Activated B cell treated with CpG ODN at 0.5 μM for 24 hours (primary cell): ENCODE measurements at places on chromosomes 16 and 17.

DNA sequence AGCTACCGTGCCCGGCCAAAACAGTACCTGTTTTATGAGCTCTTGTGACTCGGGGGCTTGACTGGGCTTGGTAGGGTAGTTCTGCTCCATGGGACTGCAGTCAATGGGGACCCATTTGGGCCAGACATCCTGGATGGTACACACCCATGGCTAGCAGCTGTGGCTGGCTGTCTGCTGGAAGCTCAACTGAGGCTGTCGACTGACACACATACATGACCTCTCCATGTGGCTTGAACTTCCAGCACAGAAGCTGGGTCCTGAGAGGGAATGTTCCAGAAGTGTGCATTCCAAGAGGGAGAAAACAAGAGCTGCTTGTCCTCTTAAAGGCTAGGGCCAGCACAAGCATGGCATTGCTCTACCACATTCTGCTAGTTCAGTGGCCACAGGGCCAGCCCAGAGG is 14.9 kb upstream of the NKD1 start:
- DNase-seq: no peak

- DNase-seq: no peak
Observed at GRCh38 chr16:85603203-85603755, 9.8 kb upstream of the GSE1 start.

DNA sequence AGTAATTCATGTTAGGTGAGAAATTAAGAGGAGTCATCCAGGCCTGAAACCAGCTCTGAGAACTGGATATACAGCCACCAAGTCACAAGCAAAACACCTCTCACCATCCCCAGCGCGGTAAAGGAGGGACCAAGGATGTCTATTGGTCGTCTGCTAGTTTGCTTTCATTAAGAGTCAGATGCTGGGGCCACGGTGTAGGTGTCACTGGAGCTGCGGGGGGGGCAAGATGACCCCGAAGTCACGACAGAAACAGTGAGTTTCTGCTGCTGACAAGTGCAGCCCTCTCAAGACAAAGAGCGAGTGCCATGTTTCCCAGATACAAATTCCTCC is 790 bp downstream of the NCBP3 start:
- DNase-seq: peak; percentile 25

GRCh38 chr17:78957128-78957527 is 22.6 kb downstream of the LGALS3BP start:
- no peak for DNase-seq

GRCh38 chr17:62057696-62058095 is 7.4 kb downstream of the MED13 start:
- DNase-seq: no peak

DNA sequence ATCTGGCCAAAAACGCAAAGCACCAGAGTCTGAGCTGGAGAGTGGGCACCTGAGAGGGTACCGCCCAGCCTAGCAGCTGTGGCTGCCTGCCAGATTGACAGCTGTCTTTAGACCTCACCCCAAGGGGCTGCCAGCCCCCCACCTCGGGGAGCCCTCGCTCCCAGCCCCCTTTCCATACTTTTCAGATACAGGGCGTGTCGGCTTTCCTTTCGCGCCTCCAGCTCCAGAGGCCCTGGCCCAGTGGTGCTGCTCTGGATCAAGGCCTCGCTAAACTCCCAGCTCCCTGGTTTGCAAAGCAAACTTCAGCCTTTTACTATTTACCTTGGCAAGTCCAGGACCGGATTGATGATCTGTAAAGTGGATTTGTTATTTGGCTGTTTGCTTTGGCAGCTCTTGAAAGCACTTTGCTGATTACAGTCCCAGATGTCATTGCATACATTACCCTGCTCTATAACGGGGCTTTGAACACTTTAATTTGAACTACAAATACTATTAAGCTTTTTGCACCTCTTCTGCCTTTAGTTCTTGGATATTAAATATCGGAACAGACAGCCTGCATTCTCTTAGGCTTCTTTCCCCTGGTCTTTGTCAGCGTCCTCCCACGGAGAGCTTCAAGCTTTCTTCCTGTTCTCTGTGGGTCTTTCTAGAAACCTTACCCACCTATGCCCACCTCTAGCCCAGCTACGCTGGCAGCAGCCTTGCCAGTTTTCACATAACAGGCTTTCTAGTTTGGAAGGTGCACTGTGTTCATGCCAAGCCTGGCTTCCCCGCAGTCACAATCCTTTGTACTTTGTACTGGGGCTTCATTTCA is 63.6 kb upstream of the TBX2 start:
- DNase-seq: no peak

DNA sequence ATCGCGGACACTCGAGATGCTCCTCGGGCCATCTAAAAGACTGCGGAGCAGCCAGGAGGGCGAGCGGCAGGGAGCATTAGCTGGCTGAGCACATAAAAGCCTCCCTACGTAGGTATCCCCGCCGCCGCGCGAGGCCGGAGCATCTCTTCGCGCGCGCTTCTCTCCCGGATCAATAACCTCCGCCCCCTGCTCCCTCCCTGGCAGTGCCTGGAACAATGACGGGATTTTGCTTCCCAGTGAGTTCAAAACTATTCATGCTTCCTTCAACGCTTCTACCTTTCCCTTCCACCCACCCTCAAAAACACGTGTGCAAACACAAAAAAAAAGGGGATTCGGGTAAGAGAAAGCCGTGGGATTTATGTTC is 984 bp downstream of the CENPV start:
- peak; percentile 21 for DNase-seq

DNA sequence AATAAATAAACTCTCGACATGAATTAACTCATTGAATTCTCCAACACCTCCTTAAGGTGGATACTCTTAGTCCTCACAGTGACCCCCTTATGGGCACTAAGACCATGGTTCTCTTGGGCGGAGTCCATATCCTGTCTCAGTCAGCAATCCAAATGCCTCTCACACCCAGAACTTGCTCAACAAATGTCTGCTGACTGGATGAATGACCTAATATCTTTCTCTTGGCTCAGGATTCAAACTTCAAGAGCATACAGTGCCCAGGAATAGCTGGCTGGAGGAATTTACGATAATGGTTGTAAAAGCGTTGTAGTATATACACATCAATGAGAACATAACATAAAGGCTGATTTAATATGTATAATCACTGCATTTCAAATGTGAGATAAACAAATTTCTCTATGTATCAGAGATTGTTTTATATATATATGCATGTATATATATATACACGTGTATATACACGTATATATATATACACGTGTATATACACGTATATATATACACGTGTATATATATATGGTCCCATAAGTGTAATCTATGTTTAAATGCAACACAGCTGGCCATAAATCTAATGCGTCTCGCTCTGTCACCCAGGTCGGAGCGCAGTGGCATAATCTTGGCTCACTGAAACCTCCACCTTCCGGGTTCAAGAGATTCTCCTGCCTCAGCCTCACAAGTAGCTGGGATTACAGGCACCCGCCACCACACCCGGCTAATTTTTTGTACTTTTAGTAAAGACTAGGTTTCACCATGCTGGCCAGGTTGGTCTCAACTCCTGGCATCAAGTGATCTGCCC is 6.5 kb upstream of the UBB start:
- no peak for DNase-seq

DNA sequence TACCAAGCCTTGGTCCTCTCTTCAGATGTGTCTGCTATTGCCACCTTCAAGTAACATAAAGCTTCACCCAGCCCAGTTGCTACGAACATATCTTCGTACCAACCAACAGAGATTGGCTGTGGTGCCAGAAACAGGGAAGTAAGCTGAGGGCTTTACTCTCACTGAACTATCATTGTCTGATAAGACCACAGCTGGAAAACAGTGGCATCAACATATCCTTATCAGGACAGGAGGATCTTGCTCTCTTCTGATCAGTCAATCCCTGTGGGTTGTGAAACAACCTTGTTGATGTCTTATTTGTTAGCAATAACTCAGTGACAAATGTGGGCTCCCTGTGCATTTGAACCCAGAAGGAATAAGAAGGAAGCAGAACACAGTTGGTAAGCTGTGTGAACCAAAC is 446.3 kb upstream of the MAF start:
- DNase-seq: no peak

- DNase-seq: no peak
Observed at GRCh38 chr16:2497695-2498484, 15.9 kb upstream of the ATP6V0C start.

DNA sequence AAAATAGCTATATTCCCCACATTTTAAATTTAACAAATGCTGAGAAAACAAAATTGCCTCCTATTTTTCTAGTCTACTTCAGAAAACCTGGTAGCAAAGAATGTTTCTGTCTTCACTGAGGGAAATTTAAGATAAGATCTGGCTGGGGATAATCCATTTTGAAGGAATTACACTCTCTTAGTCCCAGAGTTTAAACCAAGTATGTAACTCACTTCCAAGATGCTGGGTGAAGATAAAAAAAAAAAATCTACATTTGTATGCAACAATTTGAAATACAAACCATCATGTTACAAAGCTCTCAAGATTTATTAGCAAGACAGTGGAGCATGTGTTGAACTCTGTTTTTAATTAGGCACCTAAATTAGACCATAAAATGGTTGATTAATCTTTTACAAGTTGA is 5.7 kb downstream of the HS3ST3B1 start:
- DNase-seq: no peak

DNA sequence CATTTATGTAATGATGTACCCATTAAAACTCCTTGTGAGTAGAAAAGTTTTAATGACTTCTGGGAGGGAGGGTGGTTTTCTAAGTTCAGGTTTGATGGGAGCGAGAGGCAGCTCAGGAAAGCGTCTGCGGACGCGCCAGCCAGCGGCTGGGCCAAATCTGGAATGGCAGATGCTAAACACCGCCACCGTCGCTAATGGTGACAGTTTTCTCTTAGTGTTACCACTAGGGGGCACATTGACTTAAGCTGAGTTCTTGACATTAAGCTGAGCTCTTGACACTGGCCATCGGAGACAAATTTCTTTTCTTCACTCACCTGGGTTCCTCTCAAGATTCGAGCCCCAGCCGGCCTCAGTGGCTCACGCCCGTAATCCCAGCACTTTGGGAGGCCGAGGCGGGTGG is 6.7 kb downstream of the TRPV1 start:
- no peak for DNase-seq

DNA sequence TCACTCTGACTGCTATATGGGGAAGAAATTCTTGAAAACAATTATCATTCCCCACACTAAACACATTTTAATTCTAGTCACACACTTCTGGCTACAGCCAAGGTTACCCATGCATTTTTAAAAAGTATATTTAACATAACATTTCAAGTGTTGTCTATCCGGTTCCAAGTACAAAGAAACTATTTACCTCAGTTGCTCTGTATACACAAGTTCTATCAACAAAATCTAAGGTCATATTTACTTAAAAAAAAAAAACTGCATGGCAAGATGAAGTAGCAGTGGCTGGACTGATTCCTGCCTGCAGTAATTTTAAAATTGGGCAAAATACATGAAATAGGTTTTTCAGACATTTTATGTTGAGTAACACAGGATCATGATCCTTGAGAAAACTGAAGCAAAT is 155.9 kb upstream of the TOM1L1 start:
- DNase-seq: no peak

DNA sequence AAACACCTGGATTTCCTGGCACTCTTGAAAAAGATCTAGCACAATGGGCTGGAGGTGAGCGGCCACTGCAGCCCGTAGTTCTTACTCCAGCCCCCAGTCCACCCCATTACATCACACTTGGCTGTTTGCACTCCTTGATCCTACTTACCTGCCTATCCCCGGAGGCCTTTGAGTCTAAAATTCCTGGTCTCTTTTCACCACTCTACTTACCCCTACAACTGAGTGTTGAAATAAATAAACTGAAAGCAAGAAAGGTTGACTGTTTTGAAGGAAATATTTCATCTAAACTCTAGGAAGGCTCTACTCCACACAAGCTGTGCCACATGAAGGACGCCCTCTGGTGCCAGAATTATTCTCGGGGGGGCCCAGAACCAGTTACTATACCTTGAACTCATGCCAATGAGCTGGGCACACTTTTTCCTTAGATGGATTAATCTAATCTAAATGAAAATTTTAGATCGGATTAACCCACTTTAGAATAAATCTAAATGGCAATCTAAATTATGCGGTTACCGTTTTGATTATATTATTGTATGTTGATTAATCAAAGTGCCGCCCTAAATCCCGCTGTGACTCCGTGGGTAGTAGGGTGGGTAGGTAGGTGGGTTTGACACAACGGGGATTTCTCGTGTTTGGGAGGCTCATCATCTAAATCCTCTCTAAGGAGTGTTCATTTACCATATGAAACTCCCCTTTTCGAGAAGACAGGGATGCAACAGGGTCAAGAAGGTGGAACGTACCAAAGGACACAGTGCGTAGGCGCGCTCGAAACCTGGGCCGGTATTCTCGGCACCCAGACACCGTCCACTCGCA is 651 bp upstream of the EIF1 start:
- no peak for DNase-seq
